ENCODE measurements at places on chromosomes 12 and 14.

DNA sequence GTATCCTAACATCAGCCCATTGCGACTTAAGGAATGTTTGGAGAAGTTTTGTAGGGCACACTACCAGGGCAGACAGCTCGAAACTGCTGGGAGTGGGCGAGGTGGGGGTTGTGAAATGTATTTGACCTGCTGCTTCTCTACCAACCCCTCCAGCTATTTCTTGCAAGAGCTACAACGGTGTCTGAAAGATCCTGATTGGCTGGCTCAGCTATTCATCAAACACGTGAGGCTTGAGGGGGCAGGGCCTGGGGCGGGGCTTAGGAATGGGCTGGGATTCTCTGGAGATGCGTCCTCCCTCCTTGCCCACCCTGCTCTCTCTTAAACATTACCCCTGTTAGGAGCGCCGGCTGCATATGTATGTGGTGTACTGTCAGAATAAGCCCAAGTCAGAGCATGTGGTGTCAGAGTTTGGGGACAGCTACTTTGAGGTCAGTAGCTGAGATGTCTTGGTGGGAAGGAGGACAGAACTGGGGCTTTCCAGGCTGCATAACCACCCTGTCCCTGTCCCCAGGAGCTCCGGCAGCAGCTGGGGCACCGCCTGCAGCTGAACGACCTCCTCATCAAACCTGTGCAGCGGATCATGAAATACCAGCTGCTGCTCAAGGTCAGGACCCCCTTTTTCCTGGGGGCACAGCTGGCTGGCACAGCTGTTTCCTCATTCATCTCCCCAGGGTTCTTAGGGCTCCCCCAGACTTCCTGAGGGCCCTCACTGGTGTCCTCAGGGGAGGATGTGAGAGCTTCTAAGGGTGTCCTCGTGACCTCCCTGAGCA lies 3.1 kb downstream of the ARHGEF25 start:
- DNase-seq, result no peak

DNA sequence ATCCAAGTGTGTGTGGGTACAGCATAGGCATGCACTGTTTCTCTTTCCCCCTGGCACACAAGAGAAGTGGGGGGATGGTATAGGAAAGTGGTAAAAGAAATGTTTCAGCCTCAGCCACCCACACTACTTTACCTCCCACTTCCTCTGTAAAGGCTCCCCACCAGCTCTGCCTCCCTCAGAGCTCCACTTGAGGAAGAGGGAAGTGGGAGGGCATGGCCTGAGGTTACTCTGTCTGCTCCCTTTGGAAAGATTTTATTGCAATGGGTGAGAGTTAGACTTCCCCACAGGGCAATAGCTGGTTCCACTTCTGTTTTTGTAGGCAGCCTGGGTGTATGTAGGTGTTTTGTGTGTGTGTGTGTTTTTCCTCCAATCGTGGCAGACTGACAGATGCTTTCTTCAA lies 145.3 kb downstream of the SSPN start:
- DNase-seq, result no peak

GRCh38 chr12:107163413-107163812 lies 70.1 kb upstream of the CRY1 start:
- DNase-seq, result no peak

DNA sequence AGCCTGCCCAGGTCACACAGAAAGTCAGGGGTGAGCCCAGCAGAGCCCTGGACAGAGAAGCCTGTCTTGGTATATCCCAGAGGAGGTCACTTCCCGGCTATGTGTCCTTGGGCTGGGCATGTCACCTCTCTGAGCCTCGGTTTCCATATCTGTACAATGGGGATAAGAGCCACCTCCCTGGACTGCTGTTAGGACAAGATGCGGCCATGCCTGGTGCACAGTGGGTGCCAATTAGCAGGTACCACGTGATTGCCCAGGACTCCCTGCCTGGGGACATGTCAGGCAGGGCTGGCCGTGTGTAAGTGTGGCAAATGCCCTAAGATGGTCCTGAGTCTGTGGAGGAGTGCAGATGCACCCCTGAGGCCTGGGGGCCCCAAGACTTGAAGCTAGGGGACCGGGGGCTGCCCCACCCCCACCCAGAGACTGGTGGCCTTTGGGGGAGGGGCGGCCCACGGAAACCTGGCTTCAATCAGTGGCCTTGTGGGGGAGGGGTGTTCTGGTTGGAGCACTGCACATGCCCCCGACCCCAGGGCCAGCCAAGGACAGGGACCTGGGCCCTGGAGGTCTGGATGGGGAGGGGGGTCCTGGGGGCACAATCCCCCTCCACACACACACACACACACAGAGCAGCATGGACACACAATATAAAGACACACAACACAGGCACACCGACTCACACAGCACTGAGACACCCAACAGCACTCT lies 878 bp downstream of the TMEM119 start:
- peak; percentile 32 for DNase-seq

GRCh38 chr12:127770118-127770517 lies 496.9 kb upstream of the TMEM132C start:
- no peak for DNase-seq

DNA sequence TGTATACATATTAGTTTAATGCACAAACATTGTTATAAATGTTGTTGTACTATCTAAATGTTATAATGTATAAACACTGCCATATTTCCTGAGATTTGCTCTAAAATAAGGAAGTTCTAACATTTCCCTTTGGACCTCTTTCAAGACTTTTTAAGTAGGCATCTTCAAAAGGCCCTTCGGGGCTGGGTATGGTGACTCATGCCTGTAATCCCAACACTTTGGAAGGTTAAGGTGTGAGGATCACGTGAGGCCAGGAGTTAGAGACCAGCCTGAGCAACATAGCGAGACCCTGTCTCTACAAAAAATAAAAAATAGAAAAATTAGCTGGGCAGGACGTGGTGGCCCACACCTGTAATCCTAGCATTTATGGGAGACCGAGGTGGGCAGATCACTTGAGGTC lies 35.5 kb downstream of the FBLN5 start:
- DNase-seq, result no peak

DNA sequence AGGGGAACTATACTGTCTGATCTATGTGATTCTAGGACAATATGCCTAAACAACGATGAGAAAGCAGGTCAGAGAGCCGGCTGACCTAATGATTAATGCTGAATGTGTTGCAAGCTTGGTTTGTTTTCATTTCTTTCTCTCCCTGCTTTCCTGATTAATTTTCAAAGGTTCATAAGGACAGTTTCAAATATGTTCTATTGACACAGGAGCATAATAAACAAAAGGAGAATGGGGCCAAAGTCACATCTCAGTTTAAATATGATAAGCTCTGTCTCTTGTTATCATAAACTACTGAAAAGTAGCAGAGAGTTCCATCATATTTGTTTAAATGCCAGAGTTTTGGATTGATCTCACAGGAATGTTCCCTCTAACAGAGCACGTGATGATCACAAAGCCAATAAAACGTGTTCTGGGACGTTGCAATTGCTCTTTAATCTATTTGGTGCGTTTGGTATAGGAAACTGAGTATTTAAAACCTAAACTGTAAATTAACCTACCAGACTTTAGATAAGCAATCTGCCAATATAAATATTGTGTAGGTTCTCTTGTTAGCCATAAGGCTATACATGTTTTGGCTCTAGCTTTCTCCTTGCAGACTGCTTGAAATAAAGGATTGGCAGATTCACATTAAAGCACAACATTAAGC lies 3.7 kb upstream of the HSD17B6 start:
- DNase-seq, result no peak

- no peak for DNase-seq
Observed at GRCh38 chr12:73221836-73222235, 949.7 kb downstream of the TRHDE start.
